ENCODE measurements at places on chromosomes 16 and 17. TPM values are rescaled to one million over a fixed set of nuclear protein-coding genes. Genes with fewer than 3 reads are reported as not detected.

The PTRH2 gene
- total RNA-seq, result 20.3 TPM

The DLX3 gene
- not detected for total RNA-seq

The KRT36 gene
- total RNA-seq, result not detected

The HBA2 gene
- total RNA-seq, result not detected

The ZDHHC1 gene
- total RNA-seq, result 8.5 TPM

The EVI2A gene
- 0.19 TPM for total RNA-seq

The PLD6 gene
- 3.3 TPM for total RNA-seq

The TPSB2 gene
- total RNA-seq, result not detected

The LDHD gene
- 0.98 TPM for total RNA-seq

The RETREG3 gene
- 80.3 TPM for total RNA-seq

The SLC12A3 gene
- total RNA-seq, result not detected

The C17orf78 gene
- not detected for total RNA-seq

The NPIPB9 gene
- total RNA-seq, result 4.1 TPM

The TPSD1 gene
- total RNA-seq, result not detected

The RND2 gene
- 0.10 TPM for total RNA-seq

The TBC1D3L gene
- total RNA-seq, result 3.9 TPM

The WSCD1 gene
- total RNA-seq, result 30.1 TPM

The TAT gene
- not detected for total RNA-seq

The CBX4 gene
- 11.8 TPM for total RNA-seq

The DHX40 gene
- 51.0 TPM for total RNA-seq

The CHST5 gene
- not detected for total RNA-seq

The GCGR gene
- total RNA-seq, result not detected

The HID1 gene
- total RNA-seq, result 39.8 TPM

The CD79B gene
- 0.33 TPM for total RNA-seq

The MEIOC gene
- 0.10 TPM for total RNA-seq

The SLC38A8 gene
- not detected for total RNA-seq

The ZPBP2 gene
- not detected for total RNA-seq

The ECI1 gene
- 28.4 TPM for total RNA-seq

The PDXDC1 gene
- total RNA-seq, result 75.1 TPM

The OSGIN1 gene
- 5.2 TPM for total RNA-seq

The SLC5A2 gene
- not detected for total RNA-seq

The TMEM106A gene
- total RNA-seq, result 9.8 TPM

The CNEP1R1 gene
- 30.6 TPM for total RNA-seq

The SLC5A11 gene
- total RNA-seq, result 0.38 TPM

The NPIPB6 gene
- 1.1 TPM for total RNA-seq

The CYLD gene
- total RNA-seq, result 29.9 TPM

The RUNDC1 gene
- total RNA-seq, result 11.8 TPM

The MT4 gene
- not detected for total RNA-seq

The HOXB5 gene
- total RNA-seq, result 0.33 TPM

The ENGASE gene
- total RNA-seq, result 15.7 TPM

The SULT1A2 gene
- total RNA-seq, result not detected

The RGS9 gene
- total RNA-seq, result 1.3 TPM

The RGS11 gene
- total RNA-seq, result 2.9 TPM

The ABCA10 gene
- total RNA-seq, result 2.5 TPM

The ABCC11 gene
- not detected for total RNA-seq

The SEPHS2 gene
- total RNA-seq, result 12.1 TPM

The SNAI3 gene
- 0.33 TPM for total RNA-seq

The TOB1 gene
- total RNA-seq, result 5.6 TPM

Data from vein endothelial cell (primary cell).